Stimulated activated CD4-positive, alpha-beta T cell treated with anti-CD3 and anti-CD28 coated beads, TNF-alpha, amount 100 ng/mL, for 4 hours (primary cell): ENCODE measurements at places on chromosomes 6 and 20.

- no peak for DNase-seq
These were observed 39.3 kb downstream of the PCNA start for GRCh38 chr20:5080384-5080877.

GRCh38 chr6:107590378-107590777, 100.5 kb downstream of the SOBP start:
- DNase-seq = no peak

GRCh38 chr6:17466147-17466546, 72.8 kb downstream of the CAP2 start:
- no peak for DNase-seq

- no peak for DNase-seq
These were observed 574.4 kb upstream of the MAP3K7 start for GRCh38 chr6:91161246-91161645.

GRCh38 chr6:123527406-123527805, 109.3 kb downstream of the TRDN start:
- no peak for DNase-seq

- no peak for DNase-seq
These were observed 44.7 kb downstream of the EYA2 start for GRCh38 chr20:46939031-46939965.

- no peak for DNase-seq
These were observed 2.0 kb downstream of the NNAT start for GRCh38 chr20:37523012-37523391.

- DNase-seq = no peak
These were observed 1.8 kb downstream of the SEC63 start for GRCh38 chr6:107956181-107956580.

DNA sequence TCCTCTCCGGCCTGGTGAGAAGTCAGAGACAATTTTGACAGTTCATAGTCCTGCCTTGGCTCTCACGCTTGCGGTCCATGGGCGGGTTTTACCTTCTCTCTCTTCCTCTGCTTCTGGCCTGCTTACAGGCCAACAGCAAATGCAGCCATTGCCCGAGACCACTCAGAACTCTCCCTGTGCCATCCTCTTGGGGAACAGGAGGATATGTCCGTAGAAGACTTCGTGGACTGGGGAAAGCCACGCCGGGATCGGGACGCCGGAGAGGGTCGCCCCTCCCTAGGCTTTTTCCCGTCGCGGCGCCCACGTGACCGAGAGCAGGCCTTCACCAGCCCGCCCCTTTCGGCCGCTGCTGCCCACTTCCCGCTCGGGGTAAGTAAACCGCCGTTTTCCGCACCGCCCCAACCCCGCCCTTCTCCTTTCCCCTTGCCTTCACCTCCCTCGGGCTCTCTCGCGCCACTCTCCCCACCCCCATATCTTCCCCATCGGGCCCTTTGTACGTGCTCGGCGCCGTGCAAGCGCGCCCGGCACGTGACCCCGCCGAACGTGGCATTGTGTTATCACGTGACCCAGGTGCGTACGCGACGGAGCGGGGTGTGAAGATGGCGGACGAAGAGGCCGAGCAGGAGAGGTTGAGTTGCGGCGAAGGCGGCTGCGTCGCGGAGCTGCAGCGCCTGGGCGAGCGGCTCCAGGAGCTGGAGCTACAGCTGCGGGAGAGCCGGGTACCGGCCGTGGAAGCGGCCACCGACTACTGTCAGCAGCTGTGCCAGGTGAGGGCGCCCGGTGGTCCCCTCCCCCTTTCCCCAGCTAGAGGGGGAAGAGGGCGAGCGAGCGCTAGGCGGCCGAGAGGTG, at the start of gene ZNF292:
TSS of gene ZNF292 (plus strand) at position 573 of the 849 bp plus-strand sequence. CDS start at position 600, 27 bp downstream.
- DNase-seq = peak; percentile 86

- DNase-seq = no peak
These were observed 39.0 kb upstream of the SUPT3H start for GRCh38 chr6:45416700-45417099.

GRCh38 chr6:7073821-7074525, 33.8 kb upstream of the RREB1 start:
- no peak for DNase-seq

DNA sequence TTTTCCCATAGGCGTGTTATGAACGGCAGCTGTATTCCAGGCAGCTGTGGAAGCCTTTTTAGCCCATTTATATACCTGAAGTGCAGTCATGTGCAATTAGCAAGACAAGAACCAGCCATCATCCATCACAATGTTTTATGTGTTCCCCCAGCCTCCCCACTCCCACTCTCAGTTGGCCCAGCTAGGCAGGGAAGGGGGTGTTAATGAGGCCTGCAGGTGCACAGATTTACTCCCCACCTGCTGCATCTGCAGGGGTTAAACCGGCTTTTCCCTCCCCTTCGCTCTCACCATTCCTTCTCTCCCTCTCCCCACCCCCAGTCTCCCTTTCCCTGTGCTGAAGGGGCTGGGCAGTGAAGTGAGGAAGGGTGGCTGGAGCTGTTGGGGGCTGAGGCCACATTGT, 149.8 kb upstream of the AKAP12 start:
- DNase-seq = no peak

DNA sequence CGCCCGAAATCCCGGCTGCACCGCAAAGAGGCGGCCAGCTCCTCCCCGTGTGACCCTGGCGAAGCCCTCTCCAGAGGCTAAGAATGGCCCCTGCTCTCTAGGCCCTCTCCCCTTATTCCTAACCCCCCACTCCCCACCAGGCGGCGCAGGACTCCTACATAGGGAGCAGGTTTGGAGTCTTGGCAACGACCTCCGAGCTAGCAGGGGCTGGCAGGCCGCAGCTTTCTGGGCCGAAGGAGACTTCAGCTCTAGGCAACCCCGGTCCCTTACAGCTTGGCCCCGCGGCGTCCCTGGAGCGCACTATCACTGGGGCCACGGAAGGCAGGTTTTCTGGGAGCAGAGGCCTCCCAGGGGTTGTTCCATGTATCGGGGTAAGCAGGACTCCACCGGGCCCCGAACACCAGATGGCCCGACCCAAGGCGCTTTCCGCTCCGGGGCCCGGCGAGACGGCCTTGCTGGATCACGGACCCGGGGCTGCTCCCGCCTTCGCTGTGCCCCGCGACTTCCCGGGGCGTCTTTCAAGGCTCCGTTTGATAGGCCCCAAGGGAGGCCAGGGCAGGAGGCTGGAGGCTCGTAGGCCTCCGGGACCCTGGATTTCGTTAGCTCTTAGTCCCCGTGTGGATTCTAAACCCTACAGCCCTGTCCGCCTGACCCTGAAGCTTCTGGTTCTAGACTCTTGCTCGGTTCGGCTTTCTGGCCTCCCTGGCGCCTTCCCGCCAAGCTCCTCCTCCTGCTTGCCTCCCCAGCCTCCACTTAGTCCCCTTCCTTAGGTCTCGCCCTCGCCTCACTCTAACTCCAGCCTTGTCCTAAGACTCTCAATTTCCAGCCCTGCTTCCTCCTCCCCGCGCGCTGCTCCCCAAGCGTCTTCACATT, 1.9 kb downstream of the SLC32A1 start:
- DNase-seq = no peak

- DNase-seq = no peak
These were observed 7.9 kb downstream of the KIAA1755 start for GRCh38 chr20:38252292-38253288.

DNA sequence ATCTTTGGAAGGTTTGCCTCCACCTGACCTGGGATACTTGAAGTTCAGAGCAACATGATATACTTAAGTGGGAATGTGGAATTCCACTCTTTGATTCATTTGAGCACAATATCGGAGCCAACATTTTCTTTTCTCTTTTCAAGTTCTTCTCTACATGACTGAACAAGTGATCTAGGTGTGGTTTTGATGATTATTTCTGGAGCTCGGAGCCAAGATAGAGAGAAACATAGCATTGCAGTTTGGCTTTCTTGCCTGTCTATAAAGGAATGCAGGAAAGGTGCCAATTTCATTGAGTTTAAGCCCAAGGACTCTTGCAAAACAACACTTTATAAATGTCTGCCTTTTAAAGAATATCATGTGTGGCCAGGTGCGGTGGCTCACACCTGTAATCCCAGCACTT, 124.2 kb upstream of the FAM83B start:
- no peak for DNase-seq

DNA sequence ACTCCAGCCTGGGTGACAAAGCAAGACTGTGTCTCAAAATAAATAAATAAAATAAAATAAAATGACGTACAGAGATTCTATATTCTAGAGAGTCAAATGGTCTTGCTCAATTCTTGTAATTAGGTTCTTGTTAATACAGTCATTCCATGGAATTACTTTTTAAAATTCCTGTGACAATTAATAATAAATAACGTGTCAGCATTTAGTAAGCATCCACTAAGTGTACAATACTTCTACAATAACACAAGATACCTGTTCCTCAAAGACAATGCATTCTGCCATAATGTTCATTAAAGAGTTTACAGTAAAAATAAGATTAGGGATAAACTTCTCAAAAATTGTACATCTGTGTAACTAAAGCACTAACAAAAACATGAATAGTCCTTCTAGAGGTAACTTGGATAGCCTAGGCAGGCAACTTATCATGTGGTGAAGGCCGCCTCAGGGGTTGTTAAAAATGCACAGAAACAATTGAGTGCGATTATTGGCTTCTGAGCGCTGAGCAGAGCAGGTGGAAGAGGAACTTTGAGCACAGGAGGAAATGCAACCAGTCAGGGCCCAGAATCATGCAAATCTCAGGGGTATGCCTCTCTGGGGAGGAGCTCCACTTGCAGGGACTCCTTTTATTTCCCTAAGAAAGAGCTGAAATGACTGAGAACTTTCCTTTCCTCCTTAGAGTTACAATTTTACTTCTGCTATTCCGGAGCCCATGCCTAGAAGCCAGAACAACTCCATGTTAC, 37.1 kb downstream of the QRSL1 start:
- no peak for DNase-seq

DNA sequence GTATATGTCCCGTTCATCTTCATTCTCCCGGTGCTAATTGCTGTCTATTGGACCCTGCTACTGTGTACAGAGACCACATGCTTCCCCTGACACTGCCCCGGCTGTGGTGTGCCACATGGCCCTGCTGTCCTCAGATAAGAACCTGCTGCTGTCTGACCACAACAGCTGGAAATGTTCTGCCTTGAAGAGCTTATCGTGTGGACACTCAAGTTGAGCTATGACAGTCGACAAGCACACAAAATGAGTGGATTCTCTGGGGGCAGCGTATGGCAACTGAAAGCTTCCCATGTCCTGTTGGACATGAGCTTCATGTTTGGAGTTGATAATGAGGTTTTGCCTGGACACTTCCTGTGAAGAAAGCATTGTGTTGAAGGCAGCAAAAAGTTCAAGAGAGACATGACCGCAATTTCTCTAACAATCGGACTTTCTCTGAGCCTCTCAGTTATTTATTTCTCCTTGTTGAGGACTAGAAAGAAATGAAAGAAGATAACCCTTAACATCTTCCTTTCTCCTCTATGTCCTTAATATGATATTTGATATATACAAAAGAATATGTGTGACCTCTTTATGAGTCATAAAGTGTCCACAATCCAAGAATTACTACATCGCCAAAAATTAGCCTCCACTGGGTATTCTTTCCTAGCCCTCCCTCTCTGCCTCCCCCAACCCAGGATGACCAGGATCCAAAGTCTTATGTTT, 187.1 kb upstream of the TCF21 start:
- DNase-seq = no peak

- DNase-seq = no peak
These were observed 6.5 kb downstream of the EYS start for GRCh38 chr6:65700561-65700960.

- DNase-seq = no peak
These were observed 20.9 kb upstream of the SPO11 start for GRCh38 chr20:57308451-57309271.

GRCh38 chr6:118890997-118891790, 2.8 kb upstream of the ASF1A start:
- no peak for DNase-seq

DNA sequence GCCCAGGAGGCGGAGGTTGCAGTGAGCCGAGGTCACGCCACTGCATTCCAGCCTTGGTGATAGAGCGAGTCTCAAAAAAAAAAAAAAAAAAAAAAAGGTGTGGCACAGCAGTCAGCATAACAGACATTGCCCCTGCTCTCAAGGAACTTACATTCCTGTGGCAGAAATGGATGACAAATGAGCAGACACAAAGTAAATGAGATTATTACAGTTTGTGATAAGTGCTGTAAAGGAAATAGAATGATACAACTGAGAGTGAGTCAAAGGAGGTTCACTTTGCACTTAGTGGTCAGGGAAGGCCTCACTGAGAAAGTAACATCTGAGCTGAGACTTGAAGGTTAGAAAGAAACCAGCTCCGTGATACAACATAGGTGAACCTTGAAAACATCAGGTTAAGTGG, 36.4 kb downstream of the CEP250 start:
- no peak for DNase-seq

DNA sequence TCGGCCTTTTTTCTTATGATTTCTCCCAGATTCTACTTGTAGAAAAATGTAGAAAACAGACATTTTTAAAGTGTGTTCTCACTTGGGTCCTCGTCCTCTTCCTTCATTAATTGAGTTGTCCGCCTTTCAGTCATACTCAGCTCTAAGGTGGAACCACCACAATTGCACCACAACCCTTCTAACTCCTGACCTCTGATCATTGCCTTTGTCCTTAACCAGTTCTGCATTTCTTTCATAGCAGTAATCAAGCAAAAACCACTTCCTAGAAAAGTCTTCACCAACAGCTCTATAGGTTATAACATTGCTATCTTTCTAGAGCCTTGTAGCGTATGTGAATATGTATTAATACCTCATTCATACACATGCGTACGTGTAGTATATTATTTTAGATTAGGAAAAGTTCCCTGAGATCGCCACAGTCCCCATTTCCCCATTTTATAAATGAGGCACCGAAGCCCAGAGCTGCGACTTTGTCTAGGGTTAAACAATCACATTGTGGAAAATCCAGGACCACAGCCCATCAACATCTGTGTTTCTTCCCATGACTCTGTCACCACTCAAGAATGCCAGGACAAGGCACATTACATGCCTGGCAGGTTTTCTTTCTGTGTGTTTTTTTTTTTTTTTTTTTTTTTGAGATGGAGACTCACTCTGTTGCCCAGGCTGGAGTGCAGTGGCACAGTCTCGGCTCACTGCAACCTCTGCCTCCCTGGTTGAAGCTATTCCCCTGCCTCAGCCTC, 175.5 kb downstream of the BTBD3 start:
- no peak for DNase-seq

DNA sequence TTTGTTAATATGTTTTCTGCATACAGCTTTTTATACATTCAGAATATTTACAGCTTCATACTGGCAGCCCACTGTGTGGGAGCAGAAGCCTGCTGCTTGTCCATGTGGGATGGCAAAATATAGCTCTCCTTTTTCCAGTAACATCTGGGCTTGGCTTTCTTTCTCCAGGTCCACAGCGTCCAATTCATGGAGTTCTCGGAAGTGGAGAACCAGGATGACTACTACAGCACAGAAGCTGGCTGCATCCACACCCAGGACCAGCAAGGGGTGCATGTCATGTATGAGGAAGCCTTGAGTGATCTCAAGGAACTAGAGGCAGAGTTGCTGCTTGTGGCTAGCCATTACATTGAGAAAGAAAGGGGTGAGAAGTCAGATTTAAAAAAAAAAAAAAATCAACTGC, 143.1 kb downstream of the CD164 start:
- no peak for DNase-seq
